ENCODE measurements at places on chromosomes 7 and 10.
A peak's percentile ranks its signal among the peaks of the same experiment; 100 is the strongest.

DNA sequence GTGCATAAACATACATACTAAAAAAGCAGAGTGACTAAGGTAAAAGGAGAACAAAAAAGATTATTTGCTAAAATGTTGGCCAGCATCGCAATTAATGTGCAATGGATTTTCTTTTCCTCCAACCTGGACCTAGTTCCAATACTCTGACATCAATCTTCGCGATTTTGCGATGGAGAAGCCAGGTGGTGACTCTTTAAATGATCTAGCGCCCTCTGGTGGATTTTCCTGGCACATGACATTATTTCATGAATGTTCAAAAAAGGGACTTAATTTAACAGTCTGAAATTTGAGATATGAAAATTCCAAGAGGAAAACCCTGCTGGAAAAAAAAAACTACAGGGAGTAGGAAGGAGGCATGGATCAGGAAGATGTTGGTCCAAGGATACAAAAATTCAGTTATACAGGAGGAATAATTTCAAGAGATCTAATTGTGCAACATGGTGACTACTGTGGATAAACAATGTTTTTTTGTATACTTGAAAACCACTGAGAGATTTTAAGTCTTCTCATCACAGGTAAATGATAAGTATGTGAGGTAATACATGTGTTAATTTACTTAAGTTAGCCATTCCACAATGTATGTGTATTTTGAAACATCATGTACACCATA is 4.3 kb upstream of the KCNMA1 start:
- DNase-seq = peak; percentile 33

- DNase-seq = no peak
These were observed 67.1 kb downstream of the NRF1 start for GRCh38 chr7:129678606-129679005.

DNA sequence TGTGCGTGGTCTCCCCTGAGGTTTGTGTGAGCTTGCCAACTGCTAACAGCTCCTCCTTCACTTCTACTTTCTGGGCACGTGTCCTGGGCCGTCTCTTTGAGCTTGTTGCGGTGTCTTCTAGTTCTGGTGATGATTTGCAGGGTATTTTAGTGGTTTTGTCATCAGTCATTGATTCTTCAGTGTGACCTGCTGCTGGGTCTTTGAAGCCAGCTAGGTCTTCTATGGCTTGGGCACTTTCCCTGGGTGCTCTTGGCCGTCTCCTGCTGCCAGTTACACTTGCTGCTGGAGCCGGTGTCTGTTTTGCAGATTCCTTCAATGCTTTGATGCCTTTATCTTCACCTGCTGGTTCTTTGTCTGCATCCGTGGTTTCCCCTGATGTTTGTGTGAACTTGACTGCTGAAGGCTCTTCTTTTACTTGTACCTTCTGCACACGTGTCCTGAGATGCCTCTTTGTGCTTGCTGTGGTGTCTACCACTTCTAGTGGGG is 23.0 kb downstream of the MKI67 start:
- no peak for DNase-seq

DNA sequence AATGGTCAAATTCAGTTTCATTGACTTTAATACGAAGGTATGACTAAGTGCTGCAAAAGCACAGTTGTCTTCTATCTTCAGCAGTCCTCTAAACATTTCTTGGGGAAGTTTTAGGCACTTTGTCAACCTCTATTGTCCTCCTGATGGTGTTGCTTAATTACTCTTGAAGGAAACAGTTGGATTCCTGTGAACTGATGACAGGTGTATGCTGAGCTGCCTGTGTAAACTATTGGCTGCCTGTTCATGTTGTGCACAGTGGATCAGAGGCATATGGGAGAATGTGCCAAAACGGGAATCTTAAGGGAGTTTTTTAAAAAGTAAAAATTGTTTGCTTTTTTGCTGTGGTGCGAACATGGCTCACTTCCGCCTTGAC is 221.0 kb downstream of the AUTS2 start:
- DNase-seq = no peak

All from activated T-cell treated with anti-CD3 and anti-CD28 coated beads for 24 hours (primary cell).